Natural killer cell treated with Interleukin-12 subunit alpha and Interleukin-12 subunit beta and Interleukin-15 and Interleukin-18, amount 100 ng/mL, for 72 hours (primary cell): ENCODE measurements at places on chromosomes 4 and X. TPM values are rescaled to one million over a fixed set of nuclear protein-coding genes. Genes with fewer than 3 reads are reported as not detected.

The WNK3 gene
- total RNA-seq: 0.26 TPM

The PSAPL1 gene
- total RNA-seq: not detected

The FHIP1A gene
- 0.12 TPM for total RNA-seq

The PRSS12 gene
- not detected for total RNA-seq

DNA sequence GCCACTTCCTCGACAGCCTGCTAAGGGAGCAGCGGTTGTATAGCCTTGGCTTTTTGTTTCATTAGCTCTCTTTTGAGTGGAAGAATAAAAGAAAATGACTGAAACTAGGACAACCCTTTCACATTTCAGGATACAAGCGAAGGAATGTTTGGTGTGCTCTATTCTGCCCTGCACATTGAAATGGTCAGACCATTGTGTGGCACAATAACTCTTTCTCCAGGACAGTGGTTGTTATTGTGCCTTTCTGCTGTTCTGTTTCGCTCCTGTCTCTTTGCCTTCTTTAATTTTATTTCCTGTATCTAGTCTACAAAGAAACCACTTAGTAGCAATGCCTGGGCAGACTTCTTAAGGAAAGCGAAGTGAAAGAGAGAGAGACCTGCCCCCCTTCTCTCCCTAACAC lies 473.7 kb downstream of the GBA3 start:
- no peak for DNase-seq
